LNCaP clone FGC (cell line): ENCODE measurements at places on chromosomes 1 and 21.

DNA sequence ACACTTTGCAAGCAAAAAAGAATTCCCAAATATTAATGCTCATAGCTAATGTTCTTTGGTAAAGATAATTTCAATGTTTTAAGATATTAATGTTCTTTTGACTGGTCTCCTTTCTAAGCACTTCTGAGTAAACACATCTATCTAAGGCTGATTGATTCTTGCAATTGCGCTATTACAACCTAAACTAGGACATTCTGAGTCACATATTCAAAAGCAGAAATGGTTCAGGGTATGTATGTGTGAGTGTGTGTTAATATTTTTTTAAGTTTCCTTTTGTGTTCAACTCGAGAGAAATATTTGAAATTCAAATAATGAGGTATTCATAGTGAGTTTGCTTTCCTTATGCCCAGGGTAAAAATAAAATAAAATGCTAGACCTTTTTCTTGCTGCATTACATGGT, 203.6 kb upstream of the GRIK3 start:
- no peak for DNase-seq

GRCh38 chr1:157580179-157580827, 17.6 kb downstream of the FCRL4 start:
- peak; percentile 52 for DNase-seq

DNA sequence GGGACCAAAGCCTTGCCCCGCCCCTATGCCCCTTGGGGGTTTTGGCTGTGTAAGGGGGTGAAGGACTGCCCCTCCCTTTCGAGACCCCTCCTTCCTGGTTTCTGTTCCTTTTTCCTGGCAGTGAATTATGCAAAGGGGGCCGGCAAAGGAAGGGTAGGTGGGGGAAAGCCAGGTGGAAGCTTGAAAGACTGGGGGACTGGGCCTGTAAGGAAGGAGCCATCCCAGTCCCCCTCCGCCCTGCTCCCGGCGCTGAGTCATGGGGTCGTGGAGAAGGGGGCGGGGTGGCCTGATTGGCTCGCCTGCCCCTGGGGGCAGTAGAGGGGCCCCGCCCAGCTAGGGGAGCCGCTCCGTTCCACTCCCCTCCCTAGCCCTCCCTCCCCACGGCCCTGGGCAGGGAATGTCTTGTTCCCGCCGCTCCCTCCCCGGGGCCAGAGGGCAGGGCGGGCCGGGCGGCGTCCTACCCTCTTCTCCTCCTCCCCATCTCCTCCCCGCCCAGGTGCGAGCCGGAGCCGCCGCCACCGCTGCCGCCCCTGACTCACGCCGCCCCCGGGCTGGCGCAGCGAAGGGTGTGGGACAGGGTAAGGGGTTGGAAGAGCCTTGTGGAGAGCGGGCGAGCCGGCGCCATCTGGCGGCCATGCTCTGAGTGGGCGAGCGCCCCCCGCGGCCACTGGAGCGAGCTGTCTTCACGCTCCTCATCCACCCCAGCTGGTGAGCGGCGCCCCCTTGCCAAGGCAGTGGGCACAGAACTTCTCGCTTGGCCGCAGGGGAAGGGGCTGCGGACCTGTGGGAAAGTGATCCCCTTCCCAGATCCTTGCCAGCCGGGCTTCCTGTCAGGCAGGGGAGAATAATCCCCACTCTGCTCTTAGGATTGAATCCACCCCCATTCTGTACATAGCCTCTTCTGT, 14.7 kb downstream of the ZBTB7B start:
- DNase-seq = no peak

- no peak for DNase-seq
Measured at GRCh38 chr21:41048145-41048544, 119.8 kb upstream of the BACE2 start.

DNA sequence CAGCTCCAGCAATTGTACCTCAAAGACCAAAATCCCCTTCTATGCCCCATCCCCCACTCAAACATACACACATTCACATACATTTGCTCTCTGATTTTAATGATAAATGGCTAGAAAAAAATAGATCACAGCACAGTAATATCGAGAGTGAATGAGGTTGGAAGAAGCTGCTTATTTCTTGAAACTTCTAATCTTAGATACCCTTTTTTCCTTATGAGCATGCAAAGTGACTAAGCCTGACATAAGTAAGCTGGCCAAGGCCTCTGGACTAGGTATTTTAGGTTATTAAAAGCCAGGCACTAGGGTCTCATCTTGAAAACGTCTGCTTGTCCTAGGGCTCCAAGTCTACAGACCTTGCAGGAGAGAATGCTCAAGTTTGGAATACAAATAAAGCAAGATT, 133.6 kb downstream of the TGFBR3 start:
- DNase-seq = no peak

- DNase-seq = no peak
Measured at GRCh38 chr1:41919764-41920397, 1.2 kb upstream of the HIVEP3 start.
